ENCODE measurements at places on chromosomes 16 and 17.

- no peak for DNase-seq
Measured at GRCh38 chr17:28741358-28742349, 2.2 kb upstream of the TRAF4 start.

DNA sequence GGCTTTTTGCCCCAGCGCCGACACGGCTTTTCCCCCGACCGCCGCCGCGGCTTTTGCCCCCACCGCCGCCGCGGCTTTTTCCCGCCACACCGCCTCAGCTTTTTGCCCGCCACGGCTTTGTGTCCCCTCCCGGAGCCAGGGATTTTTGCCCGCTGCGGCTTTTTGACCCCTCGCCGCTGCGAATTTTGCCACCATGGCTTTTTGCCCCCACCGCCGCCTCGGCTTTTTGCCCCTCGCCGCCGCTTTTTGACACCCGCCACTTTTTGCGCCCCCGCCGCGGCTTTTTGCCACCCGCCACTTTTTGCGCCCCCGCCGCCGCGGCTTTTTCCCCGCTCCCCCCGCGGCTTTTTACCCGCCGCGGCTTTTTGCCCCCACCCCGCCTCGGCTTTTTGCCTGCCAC lies 1342.5 kb downstream of the TP53TG3F start:
- DNase-seq, result no peak

GRCh38 chr17:56699186-56699894 lies 105.8 kb downstream of the NOG start:
- no peak for DNase-seq

DNA sequence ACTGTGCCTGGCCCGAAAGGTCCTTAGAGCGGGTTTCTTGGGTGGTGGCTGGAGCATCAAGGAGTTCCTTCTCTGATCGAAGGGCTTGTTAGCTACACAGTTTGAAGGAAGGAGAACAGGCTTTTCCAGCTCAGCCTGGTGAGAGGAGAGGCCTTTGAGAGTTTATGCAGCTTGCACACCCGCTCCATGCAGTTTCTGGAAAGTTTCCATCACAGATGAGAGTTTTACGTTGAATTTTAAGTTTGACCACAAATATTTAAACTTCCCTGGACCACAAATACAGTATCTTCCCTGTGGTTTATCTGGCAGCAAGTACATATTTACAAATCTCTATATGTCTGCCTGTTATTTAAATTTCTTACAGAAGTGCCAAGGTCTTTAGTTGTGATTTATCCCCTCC lies 56.8 kb downstream of the HIC1 start:
- DNase-seq, result no peak

DNA sequence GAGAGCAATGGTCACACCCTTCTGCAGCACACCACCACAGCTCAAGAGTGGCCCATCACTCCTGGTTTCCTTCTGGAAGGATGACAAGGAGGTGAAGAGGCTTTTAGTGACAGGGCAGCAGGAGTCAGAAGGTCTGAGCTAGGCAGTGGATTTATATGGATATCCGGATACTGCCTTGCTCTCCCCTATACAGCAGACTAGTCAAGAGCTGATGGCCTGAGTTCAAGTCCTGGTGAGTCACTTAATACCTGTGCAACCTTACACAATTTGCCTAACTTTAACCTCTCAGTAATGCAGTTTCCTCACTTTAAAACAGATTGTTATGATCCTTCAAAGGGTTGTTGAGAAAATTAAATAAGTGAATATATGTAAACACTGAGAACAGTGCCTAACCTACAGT lies 22.9 kb downstream of the MYO18A start:
- no peak for DNase-seq

DNA sequence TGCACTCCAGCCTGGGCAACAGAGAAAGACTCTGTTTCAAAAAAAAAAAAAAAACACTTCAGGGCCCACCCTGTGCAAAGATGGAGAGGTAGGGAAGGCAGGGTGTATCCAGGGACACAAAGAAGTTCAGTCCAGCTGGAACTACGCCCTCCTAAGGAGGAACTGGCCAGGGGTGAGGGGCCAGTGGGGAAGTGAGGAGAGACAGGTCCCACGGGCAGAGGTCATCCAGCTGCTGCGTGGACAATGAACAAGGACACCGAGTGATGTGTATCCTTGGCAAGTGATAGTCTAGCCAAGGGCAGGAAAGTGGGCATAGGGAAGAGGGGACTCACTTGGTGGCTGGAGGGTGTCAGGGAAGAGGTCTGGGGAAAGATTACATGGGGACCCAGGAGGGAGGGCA lies 9.4 kb upstream of the RIPOR1 start:
- no peak for DNase-seq

DNA sequence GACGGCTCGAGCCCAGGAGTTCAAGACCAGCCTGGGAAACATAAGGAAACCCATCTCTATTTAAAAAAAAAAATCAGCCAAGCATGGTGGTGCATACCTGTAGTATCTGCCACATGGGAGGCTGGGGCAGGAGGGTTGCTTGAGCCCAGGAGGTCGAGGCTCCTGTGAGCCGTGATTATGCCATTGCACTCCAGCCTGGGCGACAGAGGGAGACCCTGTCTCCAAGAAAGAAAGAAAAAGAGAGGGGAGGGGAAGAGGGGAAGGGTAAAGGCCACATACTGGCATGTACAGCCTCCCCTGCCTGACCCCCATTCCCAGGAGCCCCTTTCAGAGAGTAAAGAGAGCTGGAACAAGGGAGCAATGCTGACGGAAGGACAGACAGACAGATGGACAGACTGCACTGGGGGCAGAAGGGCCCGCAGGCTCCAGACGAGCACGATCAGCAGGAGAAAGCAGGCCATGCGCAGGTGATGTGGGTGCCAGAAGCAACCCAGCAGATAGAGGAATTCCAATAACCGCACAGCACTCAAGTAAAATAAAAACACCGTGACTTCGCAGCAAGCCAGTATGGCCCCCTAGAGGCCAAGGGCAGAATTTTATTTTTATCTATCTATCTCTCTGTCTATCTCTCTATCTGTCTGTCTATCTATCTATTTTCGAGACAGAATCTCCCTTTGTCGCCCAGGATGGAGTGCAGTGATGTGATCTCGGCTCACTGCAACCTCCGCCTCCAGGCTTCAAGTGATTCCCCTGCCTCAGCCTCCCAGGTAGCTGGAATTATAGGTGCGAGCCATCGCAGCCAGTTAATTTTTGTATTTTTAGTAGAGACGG lies 27.1 kb upstream of the SNN start:
- DNase-seq, result no peak

GRCh38 chr16:52825892-52826291 lies 226.8 kb downstream of the CHD9NB start:
- DNase-seq, result no peak

DNA sequence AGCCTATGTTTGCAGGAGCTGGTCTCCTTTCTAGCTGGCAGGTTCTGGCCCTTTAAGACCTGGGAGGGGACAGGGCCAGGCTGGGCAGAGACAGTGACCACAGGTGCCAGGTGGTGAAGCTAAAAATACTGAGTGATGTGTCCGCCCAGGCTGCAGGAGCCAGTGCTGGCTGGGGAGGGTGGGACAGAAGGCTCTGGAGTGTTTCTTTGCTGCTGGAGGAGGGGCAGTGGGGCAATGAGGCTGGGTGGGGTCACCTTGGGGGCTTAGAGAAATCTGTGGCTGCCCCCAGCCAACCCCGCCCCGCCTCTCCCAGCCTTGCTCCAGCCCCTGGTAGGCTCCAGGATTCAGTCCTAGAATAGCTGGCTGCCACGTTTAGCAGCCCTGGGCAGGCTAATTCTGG lies 30.4 kb upstream of the SBK1 start:
- no peak for DNase-seq

GRCh38 chr16:88597856-88598491 lies 27.8 kb downstream of the ZC3H18 start:
- DNase-seq, result no peak

DNA sequence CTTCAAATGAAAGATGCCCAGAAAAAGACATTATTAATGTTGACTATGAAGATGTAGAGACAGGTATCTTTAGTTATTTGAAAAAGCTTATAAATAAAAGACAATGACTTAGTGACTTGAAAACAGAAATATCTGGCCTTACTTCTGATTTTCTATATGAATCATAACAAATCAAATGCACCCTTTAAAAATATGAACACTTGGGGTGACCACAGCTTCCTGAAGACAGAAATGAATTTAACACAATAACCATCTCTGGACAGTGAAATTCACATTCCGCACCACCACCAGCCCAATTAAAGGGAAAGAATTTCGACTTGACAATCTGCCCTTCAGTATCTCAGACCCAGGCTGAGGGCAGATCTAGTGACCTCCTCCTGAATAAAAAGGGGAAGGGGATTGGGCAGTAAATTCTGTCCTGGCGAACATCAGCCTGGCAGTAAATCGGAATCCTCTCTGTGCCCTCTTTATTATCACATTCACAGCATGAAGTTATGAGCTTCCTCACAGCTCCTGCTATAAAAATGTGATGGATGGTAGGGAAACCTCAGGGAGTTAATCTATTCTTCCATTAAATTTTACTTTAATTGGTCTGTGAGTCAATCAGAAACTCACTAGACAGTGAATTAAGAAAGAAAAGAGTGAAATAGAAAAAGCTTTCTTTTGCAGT lies 131.5 kb downstream of the SNX11 start:
- DNase-seq, result no peak

- DNase-seq, result no peak
Measured at GRCh38 chr17:28334171-28334570, 1.1 kb downstream of the IFT20 start.

- DNase-seq, result no peak
Measured at GRCh38 chr16:58116081-58116480, 13.1 kb downstream of the CFAP20 start.

Data from stimulated activated CD8-positive, alpha-beta memory T cell treated with anti-CD3 and anti-CD28 coated beads, Interleukin-2, amount 100 ng/mL, for 1 hour (primary cell).